ENCODE measurements at places on chromosomes 6 and 20.

DNA sequence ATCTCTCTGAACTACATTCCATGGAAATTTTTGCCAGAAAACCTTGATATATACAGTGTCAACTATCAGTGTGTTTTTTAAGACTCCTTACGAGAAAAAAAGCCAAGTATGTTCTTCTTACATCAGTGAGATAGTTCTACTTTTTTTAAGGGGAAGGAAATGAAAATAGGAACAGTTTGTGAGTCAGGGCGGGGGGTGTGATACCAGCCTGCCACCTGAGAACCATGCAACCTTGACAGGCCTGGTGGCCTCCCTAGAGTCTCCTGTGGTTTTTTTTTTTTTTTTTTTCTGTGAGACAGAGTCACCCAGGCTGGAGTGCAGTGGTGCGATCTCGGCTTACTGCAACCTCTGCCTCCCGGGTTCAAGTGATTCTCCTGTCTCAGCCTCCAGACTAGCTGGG is 96.3 kb upstream of the GCM1 start:
- DNase-seq = no peak

DNA sequence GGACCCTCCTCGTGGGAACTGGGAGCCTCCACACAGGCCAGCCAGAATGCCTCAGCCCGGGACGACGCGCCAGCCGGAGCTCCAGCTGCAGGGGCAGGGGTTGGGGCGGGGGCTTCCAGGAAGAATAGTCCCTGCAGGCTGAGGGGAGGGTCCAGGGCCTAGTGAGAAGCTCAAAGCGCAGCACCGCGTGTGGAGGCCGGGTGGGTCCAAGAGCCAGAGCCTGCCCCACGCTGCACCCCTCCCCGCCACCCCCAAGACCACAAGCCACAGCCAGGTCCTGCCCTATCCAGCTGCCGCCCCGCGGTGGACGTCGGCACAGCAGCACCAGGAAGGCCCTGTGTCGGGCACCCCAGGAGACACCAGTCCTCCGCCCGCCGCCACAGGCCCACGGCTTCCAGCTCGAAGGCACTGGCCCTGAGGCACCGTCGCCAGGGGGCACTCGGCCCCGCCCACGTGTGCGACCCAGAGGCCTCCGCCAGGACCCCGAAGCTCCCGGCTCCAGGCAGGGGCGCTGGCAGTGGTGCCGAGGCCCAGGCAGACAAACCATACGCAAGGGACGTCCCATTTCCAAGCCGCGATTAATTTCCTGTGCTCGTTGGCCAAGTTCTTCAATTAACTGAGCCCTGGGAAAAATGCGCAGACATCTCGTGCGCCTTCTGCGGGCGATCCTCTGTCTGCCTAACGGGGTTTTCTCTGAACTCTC is 19.5 kb downstream of the KCNQ2 start:
- no peak for DNase-seq

GRCh38 chr6:34230653-34231371 is 5.9 kb upstream of the HMGA1 start:
- DNase-seq = no peak

DNA sequence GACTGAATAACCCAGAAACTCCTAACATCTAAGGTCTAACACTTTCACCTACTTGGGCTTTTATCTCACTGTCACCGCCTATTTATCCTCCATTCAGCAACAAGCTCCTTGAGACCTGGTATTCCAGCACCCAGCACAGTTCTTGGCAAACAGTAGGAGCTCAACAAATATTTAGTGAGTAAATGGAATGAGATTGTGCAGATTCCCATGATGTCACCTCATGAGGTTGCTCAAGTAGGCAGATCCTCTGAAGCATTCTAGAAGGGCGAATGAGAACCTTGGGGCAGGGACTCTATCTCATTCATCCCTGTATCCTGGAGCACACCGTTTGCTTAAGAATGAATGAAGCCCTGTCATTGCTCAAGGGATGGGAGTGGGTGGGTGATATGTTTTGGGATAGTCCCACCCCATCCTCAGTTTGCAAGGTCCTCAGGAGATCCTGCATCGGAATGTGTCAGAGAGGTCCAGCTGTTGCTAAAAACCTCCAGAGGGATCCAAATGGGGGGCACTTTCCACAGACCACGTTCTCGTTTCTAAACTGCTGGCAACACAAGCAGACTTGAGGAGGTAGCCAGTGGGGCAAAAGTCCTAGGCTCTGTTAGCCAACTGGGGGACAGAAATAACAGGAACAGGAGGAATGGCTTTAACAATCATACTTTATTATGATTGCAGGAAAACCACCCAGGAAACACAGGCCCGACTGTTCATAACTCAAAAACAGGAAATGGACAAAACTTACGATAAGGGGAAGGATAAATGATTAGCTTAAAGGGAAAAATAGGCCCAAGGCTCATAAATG is 42.0 kb downstream of the EDN1 start:
- DNase-seq = peak; percentile 63

DNA sequence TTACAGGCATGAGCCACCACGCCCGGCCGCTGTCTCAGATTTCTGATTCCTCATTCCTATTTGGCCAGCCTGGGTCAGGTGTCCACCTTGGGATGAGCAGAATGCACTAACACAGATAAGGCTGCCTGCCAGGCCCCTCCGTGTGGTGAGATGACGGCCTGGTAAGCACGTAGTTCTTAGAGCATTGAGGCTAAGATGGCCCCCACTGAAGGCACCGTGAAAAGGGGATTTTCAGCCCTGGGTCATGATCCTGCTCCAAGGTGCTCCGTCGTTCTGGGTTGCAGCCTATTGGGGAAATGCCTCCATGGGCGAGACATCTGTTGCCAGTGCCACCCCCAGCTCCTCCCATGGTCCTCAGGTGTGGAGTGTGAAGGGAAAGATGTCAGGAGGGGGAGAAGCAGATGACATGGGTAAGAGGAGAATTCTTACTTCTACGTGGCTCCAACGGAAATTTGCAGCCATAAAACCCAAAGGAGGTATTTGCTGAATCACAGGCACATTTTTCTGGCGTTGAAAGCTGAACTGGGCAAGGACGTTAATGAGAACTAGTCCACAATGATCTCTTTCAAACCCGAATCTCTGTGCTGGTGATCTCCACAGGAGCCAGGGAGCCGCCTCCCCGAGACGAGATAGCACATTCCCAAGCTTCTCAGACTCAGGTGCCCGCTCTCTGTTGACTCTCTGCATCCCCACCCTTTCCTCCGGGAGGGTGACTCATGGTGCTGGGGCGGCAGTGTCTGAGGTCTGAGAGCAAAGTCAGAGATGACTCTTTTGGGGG is 34.0 kb upstream of the BMP6 start:
- peak; percentile 23 for DNase-seq

- DNase-seq = peak; percentile 22
Observed at GRCh38 chr20:51525241-51526105, 17.0 kb downstream of the NFATC2 start.

- DNase-seq = no peak
Observed at GRCh38 chr6:7282097-7282906, 30.7 kb downstream of the SSR1 start.

DNA sequence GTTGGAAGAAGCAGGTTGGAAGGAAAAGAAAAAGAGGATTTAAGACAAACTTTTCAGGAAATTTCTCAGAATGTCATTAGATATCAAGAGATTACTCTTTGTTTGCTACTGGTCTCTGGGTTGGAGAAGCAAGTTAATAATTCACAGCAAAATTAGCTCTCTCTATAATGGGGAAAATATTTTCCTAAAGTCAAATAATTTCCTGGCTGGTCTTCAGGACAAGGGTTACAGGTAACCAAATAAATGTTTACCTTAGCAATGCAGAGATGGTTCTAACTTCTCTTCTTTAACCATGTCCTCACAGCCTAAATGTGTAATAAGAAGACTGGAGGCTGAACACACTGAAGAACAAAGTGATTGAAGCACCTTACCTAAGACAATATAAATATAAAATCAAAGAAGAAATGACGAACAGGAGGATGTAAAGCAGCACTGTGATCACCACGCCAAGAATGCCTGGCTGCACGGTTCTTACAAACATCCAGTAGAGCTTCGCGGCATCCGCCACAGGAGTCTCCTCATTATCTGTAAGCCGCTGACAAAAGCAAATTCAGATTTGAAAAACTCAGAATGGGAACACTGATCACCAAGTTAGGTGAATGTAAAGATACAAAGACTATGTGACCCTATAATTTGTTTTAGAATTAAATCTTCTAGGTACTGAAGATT is 717.5 kb downstream of the TFAP2A start:
- DNase-seq = no peak

- no peak for DNase-seq
Observed at GRCh38 chr6:56424064-56424463, 176.7 kb upstream of the COL21A1 start.

DNA sequence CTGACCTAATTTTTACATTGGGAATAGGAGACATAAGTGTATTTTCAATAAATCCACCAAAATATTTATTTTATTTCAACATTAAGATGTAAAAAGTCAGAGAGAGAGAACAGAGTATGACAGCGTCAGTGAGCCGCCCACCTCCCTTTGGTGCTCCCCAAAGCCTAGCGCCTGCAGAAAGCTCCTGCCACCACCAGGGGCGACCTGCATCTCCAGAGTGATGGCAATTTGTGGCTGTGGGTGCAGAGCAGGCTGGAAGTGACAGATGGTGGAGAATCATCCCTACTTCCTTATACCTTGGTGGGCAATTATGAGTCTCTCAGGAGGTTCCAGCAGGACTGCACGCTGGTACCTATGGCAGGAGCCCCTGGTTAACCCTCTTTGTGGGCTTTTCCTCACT is 87.3 kb downstream of the PTPRT start:
- DNase-seq = no peak

- no peak for DNase-seq
Observed at GRCh38 chr20:52001999-52002666, 189.4 kb downstream of the ZFP64 start.

- DNase-seq = peak; percentile 47
Observed at GRCh38 chr20:14984768-14985622, 647.6 kb upstream of the FLRT3 start.

GRCh38 chr6:163878698-163879097 is 464.2 kb downstream of the QKI start:
- no peak for DNase-seq

GRCh38 chr20:16476032-16476431 is 97.2 kb downstream of the KIF16B start:
- no peak for DNase-seq

GRCh38 chr20:11852811-11853210 is 64.9 kb upstream of the BTBD3 start:
- DNase-seq = no peak

DNA sequence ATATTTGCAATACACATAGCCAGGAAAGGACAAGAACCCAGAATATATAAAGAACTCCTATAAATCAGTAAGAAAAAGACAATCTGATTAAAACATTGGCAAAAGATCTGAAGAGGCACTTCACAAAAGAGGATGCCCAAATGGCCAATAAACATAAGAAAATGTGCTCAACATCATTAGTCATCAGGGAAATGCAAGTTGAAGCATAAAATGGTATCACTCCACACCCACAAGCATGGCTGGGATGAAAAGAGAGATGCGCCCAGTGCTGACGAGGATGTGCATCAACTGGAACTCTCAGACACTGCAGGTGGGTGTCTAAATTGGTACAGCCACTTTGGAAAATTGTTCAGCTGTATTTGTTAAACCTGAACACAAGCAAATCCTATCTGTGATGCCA is 42.4 kb upstream of the MLN start:
- no peak for DNase-seq

DNA sequence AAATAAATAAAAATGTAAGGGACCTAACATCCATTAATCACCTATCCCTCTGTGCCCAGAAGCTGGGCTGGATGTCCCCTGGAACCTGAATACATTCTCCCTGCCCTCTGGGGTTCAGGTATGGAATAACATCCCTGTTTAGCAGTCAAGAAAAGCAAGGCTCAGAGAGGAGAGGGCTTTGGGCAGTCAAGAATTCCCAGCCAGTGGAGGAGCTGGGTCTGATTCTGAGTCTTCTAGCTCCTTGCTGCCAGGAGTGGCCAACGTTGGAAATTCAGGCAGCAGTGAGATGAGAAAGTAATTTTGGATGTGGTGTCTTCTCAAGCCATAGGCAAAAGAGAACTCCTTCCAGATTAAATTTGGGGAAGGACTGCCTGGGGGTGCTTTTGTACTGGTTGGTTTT is 42.6 kb upstream of the ZNFX1 start:
- no peak for DNase-seq

- DNase-seq = no peak
Observed at GRCh38 chr20:50038574-50038991, 55.8 kb downstream of the SNAI1 start.

DNA sequence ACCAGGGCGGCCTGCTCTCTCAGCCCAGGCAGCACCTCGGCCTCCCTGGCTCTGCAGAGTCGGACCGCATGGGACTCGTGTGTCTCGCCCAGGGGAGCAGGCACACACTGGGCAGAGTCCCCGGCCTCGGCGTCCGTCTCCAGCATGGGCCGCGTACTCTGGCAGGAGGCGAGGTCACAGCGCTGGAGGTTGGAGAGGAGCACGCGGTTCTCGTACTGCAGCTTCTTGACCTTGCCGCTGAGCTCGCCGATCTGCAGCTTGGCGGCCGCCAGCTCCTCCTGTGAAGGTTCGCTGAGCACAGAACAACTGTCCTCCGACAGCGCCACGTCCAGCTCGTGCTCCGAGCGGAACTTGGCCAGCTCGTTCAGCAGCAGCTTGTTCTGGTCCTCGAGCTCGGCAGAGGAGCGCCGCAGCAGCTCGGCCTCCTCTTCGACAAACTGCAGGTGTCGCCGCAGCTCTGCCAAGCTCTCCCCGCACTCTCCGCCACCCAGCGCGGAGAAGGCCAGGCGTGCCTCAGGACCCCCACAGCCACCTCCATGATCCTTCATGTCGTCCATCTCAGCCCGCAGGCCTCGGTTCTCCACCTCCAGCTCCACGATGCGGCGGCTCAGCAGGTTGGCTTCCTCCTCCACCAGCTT is 42.0 kb upstream of the DSN1 start:
- no peak for DNase-seq

- DNase-seq = peak; percentile 25
Observed at GRCh38 chr6:159203304-159204005, 34.3 kb downstream of the FNDC1 start.

GRCh38 chr6:163513570-163514166 is 99.2 kb downstream of the QKI start:
- peak; percentile 19 for DNase-seq

DNA sequence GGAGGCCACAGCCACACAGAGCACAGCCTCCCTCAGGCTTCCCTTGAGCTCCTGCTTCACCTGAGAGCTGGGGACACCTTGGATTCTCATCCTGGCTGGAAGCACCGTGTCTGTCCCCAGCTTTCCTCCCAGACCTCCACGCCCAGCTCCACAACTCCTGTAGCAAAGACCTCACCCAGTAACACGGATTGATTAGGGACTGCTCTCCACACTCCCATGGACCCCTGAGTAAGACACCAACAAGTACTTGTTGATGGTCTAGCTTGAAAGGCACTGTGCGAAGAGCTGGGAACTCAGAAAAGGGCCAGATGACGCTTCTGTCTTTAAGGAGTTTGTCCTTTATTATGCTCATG is 109.6 kb downstream of the DLL1 start:
- DNase-seq = no peak

DNA sequence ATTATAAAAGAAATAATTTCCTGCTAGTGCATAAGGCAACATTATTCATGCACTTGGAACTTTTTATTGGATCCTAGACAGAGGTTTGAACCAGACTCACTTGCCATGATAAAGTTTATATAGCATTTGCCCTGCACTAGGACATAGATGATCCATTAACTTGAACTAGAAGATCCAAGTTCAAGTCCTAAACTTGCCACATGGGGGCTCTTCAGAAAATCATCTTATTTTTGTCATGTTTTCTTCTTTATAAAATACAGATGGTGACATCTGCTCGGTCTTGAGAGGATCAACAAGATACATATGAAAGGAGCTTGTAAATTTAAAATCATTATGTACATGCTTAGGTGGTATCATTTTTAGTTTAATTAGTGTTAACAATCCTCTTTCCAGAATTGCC is 94.5 kb downstream of the SIM1 start:
- no peak for DNase-seq

GRCh38 chr6:94956910-94957309 is 620.4 kb upstream of the MANEA start:
- no peak for DNase-seq
